ENCODE measurements at places on chromosomes 7 and 10. TPM values are rescaled to one million over a fixed set of nuclear protein-coding genes. Genes with fewer than 3 reads are reported as not detected.

DNA sequence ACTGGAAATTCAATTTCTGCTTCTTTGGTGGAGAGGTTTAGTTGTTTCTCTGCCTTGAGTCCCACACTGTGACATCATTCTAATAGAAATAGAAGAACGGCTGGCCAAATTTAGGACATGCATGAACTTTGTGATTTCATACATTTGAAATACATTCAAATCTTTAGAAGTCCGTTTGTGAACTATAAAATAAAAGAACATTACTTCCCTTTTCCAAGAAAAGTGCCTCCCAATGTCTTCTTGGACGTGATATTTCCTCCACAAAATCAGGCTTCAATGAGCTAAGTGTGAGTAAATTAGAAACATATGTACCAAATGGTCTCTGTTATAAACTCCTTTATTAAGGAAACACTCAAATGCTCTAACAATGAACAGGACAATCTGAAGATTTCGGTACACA lies 314.5 kb upstream of the AKR1E2 start:
- no peak for DNase-seq

- peak; percentile 86 for DNase-seq
Measured at GRCh38 chr10:132307823-132308586, at the start of gene STK32C. TSS of gene STK32C (minus strand) at chr10:132307950. CDS start at chr10:132307833, 117 bp downstream.

Gene WNT8B
- 0.67 TPM for total RNA-seq

Gene NUDT13
- 1.9 TPM for total RNA-seq

- DNase-seq, result no peak
Measured at GRCh38 chr10:18157881-18158280, 17.7 kb downstream of the CACNB2 start.

GRCh38 chr7:46855851-46856250 lies 726.1 kb downstream of the TNS3 start:
- DNase-seq, result no peak

Gene CCL24
- not detected for total RNA-seq

DNA sequence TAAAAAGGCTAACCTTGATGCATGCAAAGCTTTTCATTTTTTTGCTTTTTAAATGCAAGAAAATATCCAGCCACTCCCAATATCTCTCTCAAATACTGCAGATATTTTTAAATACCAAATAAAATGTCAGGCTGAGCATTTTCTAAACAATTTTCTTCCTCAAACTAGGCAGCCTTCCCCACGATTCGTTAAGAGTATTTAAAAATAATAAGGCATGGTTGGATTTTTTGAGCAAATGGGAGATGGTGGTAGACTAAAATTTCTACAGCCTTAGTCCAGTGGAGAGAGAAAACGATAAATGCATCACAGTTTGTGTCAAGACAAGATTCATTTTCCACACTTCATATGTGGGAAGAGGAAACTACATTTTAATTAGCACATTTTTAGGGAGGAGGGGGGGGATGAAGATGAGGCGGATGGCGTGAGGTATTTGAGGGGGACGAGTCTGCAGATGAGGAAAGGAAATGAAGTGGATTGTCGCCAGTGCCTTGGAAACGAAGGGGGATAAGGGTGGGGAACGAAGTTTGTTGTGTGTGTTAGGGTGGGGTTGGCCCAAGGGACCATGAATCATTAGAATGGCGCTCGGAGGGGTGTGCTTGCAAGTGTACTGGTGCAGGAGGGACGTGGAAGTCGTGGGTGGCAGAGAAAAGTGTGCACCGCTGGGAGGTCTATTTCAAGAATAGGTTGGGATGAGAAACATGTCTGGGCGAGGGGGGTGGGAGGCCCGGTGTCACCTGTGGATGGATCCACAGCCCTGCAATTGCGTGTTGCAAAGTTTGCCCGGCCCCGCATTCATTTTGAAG lies 1.2 kb upstream of the ADD3 start:
- DNase-seq, result no peak

- no peak for DNase-seq
Measured at GRCh38 chr7:18703685-18704084, 208.1 kb downstream of the HDAC9 start.

Gene ZNF365
- 0.42 TPM for total RNA-seq

DNA sequence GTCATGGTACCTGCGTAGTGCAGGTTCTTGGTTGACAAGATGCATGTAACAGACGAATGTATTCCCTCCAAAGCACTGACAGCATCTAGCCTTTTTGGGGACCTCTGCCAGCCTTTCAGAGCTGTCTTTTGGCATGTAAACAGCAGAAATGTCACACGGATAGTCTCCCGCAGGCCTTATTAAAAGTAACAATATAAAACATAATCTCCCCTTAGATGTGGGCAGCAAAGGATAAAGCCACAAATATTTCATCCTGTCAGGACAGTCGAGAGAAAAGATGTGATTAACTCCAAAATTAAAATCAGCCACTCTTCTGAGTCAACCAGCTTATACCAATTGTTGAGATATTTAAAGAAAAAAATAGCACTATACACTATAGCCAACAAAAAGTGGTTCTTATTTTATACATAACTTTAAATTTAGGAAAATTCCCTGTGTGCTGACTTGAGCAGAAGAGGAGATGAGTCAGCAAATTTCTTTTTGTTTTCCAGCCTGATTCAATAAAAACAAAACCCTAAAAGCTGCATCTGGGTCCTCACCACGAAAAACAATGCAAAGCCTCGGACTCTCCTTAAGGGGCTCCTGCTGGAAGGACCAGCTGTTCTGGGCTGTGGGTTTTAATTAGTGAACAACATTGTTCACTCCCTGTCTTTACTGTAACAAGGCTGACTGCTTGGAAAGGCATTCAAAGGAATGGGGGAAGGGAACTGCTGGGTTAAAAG lies 240.2 kb downstream of the ADAM12 start:
- no peak for DNase-seq

DNA sequence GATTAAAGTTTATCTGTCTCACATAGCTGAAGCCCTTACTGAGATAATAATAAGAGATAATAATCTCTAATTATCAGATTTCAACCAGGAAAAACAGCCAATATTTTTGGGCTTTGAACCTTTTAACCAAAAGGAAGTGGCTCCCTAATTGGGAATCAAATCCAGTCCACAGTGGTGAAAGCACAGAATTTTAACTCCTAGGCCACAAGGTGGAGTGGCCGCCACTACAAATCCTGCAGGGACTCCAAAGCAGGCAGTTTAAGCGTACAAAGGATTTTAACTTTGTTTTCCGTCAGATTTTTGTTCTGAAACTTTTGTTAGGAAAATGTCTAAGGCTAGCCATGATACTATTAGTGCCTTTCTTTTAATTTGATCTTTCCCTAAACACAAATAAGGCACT lies 99.6 kb upstream of the CCNY start:
- no peak for DNase-seq

Gene CTAGE4
- total RNA-seq, result 9.8 TPM
